ENCODE measurements at places on chromosomes 13 and 19.

DNA sequence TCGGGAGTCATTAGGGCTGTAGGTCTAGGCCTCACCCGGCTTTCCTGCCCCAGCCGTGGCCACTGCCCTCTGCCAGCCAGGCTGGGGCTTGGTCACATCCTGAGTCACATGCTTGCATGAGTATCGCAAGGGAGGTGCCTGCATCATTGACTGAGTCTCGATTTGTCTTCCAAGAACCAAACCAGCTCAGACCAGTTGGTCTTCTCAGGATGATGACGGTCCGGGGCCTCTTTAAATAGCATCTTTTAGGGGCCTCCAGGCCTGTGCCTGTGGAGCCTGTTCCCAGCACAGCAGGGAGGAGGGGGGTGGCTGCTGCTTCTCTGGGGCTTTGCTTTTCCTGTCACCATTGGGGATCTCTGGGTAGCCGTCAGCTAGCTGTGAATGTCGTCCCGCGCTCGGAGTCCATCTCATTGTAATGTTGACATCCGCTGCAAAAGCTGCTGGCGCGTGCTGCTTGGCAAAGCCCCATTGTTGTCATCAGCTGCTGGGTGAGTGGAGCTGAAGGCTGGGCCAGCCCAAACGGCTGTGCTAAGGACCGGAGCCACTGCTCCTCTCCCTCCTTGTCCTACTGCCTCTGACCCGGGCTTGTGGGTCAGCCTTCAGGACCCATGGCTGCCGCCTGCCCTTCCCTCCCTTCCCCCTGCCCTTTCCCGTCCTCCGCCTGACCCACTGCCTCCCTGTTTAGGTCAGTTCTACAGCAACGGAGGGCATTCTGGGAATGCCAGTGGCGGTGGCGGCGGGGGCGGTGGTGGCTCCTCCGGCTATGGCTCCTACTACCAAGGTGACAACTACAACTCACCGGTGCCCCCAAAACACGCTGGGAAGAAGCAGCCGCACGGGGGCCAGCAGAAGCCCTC, 14.3 kb upstream of the QTRT1 start:
- no peak for DNase-seq

GRCh38 chr13:31090961-31091624, 70.6 kb downstream of the HSPH1 start:
- DNase-seq, result no peak

DNA sequence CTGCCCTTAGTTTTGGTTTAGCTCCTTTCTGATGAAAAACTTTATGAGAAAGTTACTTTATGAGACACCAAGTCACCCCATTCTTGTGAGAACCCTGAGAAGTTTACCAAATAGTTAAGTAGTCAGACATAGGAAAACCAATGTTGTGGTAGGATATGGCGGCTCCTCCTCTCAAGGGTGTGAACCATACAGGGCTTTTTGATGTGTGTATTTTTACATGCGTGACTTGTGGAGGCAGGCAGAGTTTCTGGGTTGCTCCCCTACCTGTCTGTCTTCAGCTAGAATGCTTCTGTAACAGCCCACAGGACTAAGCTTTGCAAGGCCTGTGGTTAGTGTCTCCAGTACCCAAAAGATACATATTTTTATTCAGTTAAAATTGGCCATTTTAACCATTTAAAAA, 18.3 kb downstream of the UBAC2 start:
- DNase-seq, result no peak

DNA sequence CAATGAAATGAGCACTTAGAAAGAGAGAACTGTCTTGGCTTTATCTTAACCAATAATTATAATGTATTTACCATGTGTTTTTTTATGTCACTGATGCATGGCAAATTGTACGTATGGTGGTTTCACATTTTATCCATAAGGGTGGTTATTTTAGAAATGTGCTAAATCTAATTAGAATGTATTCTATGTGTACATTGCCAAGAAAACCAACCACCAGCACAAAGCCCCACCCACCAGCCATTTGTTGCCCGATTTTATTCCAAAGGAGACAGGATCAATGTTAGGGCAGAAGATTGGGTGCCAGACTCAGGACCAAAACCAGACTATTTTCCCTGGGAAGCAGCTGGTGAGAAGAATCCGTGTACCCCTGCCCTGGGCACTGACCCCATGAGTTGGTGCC, 63.0 kb upstream of the SOX1 start:
- DNase-seq, result no peak

DNA sequence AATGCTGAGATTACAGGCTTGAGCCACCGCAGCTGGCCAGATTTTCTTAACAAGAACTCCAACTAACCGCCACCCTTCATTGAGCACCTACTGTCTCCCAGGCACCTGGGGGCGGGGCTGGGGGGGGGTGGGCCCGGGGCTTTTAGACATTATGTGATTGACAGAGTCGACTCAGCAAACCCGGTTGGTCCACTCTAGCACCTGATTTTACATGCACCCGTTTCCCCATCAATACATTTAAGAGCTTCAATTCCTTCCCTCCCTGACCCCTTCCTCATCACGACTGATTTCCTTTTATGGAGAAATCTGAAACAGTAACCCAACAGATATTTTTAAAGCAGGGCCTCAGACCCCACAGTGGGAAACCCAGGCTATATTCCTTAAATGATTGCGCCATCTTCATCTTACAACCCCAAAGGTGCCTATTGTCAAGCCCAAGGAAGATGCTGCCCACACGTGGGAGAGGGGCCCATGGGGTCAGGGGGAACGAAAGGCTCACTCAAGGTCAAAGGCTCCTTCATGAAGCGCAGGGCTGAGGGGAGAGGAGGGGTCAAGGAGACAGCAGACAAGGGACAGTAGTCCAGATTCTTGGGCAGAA, 1.8 kb downstream of the INSR start:
- DNase-seq, result no peak

GRCh38 chr19:20503476-20503875, 62.1 kb downstream of the ZNF737 start:
- no peak for DNase-seq

DNA sequence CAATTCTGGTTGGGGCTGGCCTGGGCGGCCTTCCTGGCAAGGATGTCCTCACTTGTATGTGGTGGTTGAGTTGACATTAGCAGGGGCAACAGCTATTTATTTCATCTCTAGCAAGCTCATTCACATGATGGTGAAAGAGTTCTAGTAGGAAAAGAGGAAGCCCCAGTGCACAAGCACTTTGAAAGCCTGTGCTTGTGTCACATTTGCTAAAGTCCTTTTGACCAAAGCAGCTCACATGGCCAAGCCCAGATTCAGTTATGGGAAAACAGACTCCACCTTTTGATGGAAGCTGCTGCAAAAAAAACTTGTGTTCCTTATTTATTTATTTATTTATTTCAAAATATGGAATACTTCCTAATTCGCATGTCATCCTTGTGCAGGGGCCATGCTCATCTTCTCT, 17.2 kb downstream of the GTF2F2 start:
- no peak for DNase-seq

GRCh38 chr13:73228546-73228945, 169.7 kb downstream of the KLF5 start:
- DNase-seq, result no peak

DNA sequence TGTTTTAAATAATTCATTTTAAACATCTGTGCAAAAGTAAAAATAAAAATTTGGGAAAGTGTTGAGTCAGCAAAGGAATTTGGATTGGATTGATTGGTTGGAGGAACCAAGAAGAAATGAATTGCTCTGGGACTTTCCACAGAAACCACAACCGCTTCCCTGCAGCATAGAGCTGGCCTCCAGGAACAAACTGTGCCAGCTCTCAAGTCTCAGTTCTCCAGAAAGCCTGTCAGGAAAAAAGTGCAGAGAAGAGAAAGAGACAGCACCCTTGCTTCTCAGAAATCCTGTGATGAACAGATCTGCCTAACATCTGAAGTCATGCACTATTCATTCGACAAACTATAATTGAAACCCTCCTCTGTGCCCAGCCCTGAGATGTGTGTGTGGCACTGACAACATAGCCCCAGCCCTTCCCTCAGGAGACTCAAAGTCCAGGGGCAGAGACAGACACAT, 14.8 kb downstream of the LYPD3 start:
- no peak for DNase-seq

GRCh38 chr19:45110851-45111266, 17.9 kb downstream of the PPP1R37 start:
- no peak for DNase-seq

- no peak for DNase-seq
Observed at GRCh38 chr19:16814526-16815100, 14.6 kb upstream of the SIN3B start.

DNA sequence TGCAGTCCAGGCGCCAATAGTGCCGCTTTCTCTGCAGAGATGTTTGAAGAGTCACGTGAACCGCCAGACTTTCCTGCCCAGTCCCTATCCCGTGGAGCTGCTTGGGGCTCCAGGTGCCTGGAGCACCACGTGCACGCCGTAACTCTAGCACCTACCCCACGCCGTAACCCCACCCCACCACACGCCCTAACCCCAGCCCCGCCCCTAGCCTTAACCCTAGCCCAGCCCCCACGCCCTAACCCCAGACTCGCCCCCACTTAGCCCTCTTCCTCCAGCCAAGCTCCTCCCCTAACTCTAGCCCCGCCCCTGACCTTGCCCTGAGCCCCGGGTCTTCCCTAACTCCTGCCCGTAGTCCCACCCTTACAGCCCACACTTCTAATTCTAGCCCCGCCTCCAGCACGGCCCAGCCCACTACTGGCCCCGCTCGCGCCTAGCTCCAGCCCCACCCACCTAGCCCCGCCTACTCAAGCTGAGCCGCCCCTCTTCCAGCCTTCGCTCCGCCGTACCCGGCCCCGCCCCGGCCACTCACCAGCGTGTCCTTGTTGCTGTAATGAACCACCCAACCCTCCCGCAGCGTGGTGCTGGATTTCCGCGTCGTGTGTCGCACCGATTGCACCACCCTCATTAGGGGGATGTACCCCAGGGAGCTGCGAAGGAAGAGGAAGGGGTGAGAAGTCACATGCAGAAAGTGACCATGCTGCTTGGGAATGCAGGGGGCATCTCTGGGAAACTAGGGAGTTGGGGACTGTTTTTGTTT, 19.5 kb downstream of the PRKD2 start:
- no peak for DNase-seq

GRCh38 chr13:101706651-101707050, 254.2 kb downstream of the ITGBL1 start:
- DNase-seq, result no peak

Measured in activated T-helper 9 cell treated with anti-CD3 and anti-CD28 coated beads, Interleukin-2, amount 50 U/mL, for 16 hours (primary cell).